ENCODE measurements at places on chromosomes 5 and 9. TPM values are rescaled to one million over a fixed set of nuclear protein-coding genes. Genes with fewer than 3 reads are reported as not detected.

The PCDHA12 gene
- total RNA-seq, result 4.0 TPM

The NMUR2 gene
- 10.7 TPM for total RNA-seq

GRCh38 chr9:92563116-92564100 lies 27.6 kb upstream of the ECM2 start:
- DNase-seq, result no peak

GRCh38 chr5:170470808-170471404 lies 32.9 kb upstream of the KCNIP1 start:
- DNase-seq, result no peak

GRCh38 chr9:15246708-15247107 lies 60.3 kb downstream of the TTC39B start:
- DNase-seq, result no peak

DNA sequence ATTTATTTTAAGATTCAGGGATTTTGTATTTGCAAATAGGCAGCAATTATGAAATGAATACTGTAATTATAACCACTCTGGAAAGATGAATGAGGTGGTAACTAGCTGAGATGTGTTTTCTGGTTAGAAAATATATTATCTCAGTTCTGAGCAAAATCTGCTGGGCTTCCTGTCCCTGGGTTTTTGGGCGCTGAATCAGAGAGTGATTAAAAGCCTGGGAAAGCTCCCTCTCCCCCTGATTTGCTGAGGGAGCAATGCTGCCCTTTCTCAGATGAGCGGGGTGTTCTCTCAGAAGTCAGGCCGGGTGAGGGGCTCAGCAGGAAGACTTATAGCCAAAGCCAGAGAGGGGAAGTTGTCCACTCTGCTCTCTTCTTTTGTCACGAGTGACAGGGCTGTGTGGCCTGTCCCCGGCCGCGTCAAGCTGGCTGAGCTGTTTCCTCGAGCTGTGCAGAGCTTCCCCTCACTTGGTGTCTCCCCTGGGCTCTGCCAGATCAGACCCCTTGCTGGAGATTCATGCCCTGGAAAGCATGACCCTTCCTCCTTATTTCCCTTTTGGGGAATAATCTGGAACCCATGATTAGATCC lies 39.8 kb upstream of the PITX1 start:
- no peak for DNase-seq

- DNase-seq, result no peak
Observed at GRCh38 chr5:74763504-74763903, 3.4 kb downstream of the GFM2 start.

DNA sequence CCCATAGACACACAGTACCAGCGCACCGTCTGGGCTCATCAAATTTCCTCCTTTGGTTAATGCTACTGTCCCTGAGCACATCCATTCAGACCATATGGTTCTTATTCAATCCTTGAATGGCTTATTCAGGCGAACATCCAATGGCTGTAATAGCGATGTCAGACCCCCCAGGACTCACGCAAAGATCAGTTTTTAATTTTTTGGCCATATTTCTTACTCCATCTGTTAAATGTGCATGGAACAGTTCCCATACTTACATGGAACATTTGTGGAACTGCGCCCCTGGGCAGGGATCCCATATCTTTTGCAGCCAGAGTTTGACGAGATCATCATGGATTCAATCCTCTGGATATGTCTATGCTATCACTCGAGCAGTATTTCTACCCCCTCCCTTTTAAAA lies 213.2 kb downstream of the ADAMTS6 start:
- no peak for DNase-seq
